ENCODE measurements at places on chromosomes 2 and 18.

GRCh38 chr2:68236103-68236734 lies 16.1 kb downstream of the PPP3R1 start:
- DNase-seq: no peak

DNA sequence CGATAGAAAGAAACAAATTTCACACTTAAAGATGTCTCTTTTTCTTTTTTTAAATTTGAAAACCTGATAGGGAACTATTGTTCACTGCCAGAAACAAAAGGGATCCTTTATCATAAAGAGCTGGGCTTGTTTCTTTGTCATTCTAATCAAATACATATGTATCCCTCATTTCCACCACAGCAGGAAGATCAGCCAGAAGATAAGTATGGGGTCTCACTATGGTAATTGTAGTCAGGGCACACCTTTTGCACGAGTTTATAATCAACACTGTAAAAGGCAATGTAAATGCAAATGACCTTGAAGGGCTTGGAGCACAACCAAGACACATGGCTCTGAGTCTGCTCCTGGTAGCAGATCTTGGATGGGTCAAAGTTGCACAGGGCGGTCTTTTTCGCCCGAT lies 109.5 kb downstream of the NXPH2 start:
- no peak for DNase-seq

GRCh38 chr2:222976521-222977061 lies 75.4 kb upstream of the KCNE4 start:
- DNase-seq: no peak

- no peak for DNase-seq
These were observed 140.1 kb downstream of the LYPD6B start for GRCh38 chr2:149178612-149179011.

- DNase-seq: no peak
These were observed 55.2 kb downstream of the TTC21B start for GRCh38 chr2:165898381-165898780.

- no peak for DNase-seq
These were observed 161.3 kb downstream of the SPP2 start for GRCh38 chr2:234211797-234212196.

DNA sequence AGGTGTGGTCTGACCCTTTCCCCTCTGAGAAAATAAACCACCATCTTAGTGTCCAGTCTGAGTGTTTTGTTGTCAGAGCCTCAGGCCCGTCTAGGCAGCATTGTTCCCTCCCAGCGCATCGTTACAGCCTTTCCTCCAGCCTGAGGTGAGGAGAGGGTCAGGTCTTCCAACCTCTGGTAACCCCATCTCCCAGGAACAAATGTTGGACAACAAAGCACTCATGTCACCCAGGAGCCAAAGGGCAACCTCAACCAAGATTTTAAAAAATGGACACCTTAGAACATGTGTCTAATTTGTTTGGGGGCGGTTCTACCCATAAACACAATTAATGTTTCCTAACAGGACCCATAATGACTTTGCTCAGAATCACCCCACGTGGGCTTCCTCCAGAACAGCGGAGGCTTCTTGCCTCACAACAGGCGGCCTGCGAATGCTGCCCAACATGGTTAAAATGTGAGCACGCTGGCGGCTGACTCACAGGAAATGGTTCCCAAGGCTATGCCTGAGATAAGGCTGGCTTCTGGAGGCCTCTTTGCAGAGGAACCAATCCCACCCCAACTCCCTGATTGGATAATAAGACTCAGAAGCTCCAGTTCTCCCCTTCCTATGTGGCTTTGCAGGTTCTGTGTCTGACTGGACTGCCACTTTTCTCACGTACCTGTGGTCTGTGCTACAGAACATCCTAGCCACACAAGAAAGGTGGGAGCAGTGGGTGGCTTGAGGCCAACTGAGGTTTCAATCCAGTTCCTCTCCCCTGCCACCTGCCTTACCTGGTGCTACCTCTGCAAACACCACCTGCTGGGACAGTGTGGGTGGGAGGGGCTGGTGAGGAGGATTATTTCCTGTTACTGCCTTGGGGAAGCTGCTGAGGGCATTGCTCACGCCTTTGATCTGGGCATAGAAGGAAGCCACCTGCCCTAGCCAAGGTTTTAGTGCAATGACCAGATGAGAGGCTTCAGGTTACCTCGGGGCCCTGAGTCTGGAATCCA lies 108.8 kb downstream of the B3GNT2 start:
- DNase-seq: no peak

- DNase-seq: no peak
These were observed 241.7 kb upstream of the DOK6 start for GRCh38 chr18:69158944-69159343.

- no peak for DNase-seq
These were observed 125.0 kb upstream of the CD226 start for GRCh38 chr18:70072678-70073077.

DNA sequence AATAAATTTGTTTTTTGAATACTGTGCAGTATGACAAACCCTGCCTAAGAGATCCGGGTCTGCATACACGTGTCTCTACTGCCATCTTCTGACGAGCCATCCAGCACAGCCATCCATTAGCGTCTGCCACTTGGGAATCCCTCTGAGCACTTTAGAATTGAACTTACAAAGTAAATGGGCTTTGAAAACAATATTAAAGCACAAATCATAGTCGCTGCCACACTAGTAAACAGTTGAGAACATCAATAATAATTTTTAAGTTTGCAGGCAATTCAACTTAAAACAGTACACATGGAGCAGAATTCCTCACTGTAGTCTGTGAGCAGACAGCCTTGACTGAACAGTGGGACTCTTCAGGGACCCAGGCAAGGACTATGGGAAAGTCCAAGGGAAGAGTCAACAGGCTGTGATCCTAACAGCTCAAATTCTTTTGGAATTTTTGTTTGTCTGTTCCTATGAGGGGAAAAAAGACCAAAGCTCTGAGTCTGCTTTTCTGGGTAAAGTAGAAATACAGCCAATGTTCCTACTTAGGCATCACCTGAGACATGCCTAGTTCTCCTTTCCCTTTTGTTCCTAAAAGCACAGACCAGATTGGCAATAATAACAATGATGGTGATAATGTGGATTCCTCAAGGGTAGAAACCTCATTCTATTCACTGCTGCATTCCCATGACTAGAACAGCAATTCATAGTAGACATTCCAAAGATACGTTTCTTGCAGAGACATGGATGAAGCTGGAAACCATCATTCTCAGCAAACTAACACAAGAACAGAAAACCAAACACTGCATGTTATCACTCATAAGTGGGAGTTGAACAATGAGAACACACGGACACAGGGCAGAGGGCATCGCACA lies 92.9 kb downstream of the MREG start:
- no peak for DNase-seq

GRCh38 chr2:58983111-58983510 lies 742.0 kb upstream of the FANCL start:
- no peak for DNase-seq

- peak; percentile 41 for DNase-seq
These were observed 6.1 kb upstream of the SERPINB8 start for GRCh38 chr18:63963615-63964256.

DNA sequence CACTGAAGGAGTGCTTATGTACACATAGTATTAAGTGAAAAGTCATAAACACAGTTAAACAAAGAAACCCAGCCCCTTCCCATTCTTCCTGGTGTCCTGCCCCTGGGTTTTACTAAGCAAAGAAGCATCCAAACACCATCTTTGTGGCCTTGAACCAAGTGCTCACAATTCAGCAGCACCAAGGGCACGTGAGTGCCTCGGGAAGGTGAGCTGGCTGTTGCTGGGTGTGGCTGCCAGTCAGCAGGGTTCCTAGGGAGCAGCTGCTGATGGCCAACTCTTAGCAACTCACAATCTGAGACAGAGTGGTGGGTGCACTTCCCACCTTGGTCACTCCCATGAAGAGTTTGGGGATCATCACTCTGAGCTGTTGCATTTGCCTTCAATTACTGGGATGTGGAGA lies 97.7 kb upstream of the PGAP1 start:
- no peak for DNase-seq
